Gastrocnemius medialis (tissue), 4 donors: ENCODE measurements at places on chromosomes 12 and 14. TPM values are rescaled to one million over a fixed set of nuclear protein-coding genes. Genes with fewer than 3 reads are reported as not detected.

The KLRF2 gene
- total RNA-seq, result not detected

The NANOG gene
- total RNA-seq, result not detected

The ENDOU gene
- total RNA-seq, result 0.16 TPM

The BEGAIN gene
- total RNA-seq, result 0.26 TPM

The LTB4R2 gene
- 3.1 TPM for total RNA-seq

The WSCD2 gene
- total RNA-seq, result 0.10 TPM

The ITGB7 gene
- total RNA-seq, result 0.73 TPM

The C12orf54 gene
- total RNA-seq, result not detected

The AQP6 gene
- not detected for total RNA-seq

The RARG gene
- 5.8 TPM for total RNA-seq

The PIWIL1 gene
- total RNA-seq, result not detected

The AKAP5 gene
- 0.04 TPM for total RNA-seq

The CLEC4C gene
- not detected for total RNA-seq

The SLC17A8 gene
- not detected for total RNA-seq

The DBX2 gene
- 0.11 TPM for total RNA-seq

The ERBB3 gene
- 2.1 TPM for total RNA-seq

The NUAK1 gene
- total RNA-seq, result 34.5 TPM

The TAMALIN gene
- 9.7 TPM for total RNA-seq

The SERPINA10 gene
- 0.42 TPM for total RNA-seq

The SLC2A14 gene
- not detected for total RNA-seq

The TEX22 gene
- total RNA-seq, result not detected

The SPRING1 gene
- total RNA-seq, result 9.7 TPM

The PRMT5 gene
- total RNA-seq, result 75.1 TPM

The GPX2 gene
- 0.61 TPM for total RNA-seq

The ACSM4 gene
- not detected for total RNA-seq

The SLC25A21 gene
- not detected for total RNA-seq

The SCARB1 gene
- total RNA-seq, result 8.7 TPM

The SMCO2 gene
- not detected for total RNA-seq

The FOXN4 gene
- total RNA-seq, result not detected

The DAD1 gene
- 244 TPM for total RNA-seq

The FRS2 gene
- total RNA-seq, result 21.0 TPM

The KRT85 gene
- not detected for total RNA-seq

The RD3L gene
- not detected for total RNA-seq

The LAG3 gene
- total RNA-seq, result not detected

The CLEC4D gene
- 0.27 TPM for total RNA-seq

The NFATC4 gene
- 9.0 TPM for total RNA-seq

The ACOT6 gene
- total RNA-seq, result not detected
